ENCODE measurements at places on chromosomes 1 and 21.

DNA sequence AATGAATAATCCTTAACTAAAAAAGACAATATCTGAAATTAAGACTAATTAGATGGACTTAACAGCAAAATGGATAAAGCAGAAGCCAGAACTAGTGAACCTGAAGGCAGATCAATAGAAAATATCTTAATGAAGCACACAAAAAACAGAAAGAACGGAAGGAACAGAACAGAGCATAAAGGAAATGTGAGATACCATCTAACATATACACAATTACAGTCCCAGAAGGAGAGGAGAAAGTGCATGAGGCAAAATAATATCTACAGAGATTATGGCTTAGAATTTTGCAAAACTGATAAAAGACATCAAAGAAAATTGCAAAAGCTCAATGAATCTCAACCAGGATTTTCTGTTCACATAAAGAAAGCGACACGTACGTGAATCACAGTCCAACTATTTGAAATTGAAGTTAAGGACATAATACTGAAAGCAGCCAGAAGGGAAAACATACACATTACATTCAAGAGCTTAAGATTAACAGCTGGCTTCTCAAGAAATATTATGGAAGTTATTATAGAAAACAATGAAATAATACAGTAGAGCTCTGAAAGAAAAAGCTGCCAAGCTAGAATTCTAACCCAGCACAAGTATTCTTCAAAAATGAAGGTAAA, 182.0 kb downstream of the CDC42BPA start:
- DNase-seq = peak; percentile 62

GRCh38 chr1:193306430-193306829, 120.0 kb upstream of the B3GALT2 start:
- no peak for DNase-seq

DNA sequence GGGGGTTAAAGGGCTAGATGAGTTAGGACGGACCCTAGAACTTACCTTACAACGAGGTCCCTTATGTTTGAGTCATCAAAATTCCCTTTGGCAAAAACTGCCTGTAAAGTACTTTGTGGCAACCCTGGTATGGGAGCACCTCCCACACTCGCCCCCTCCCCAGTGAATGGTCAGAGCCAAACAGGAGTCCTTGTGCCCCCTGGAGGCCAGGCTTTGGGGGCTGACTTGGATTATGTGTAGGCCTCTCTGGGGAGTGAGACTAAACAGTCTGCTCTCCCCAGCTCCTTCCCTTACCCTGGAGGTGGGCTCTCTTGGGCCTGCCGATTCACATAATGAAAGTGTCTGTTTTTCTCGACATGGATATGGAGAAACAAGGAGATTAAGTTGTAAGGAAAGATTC, 81.2 kb downstream of the ADCY10 start:
- no peak for DNase-seq

GRCh38 chr1:103489935-103490334, 35.6 kb upstream of the RNPC3 start:
- no peak for DNase-seq

GRCh38 chr1:63322944-63323864, 837 bp downstream of the FOXD3 start:
- DNase-seq = no peak

DNA sequence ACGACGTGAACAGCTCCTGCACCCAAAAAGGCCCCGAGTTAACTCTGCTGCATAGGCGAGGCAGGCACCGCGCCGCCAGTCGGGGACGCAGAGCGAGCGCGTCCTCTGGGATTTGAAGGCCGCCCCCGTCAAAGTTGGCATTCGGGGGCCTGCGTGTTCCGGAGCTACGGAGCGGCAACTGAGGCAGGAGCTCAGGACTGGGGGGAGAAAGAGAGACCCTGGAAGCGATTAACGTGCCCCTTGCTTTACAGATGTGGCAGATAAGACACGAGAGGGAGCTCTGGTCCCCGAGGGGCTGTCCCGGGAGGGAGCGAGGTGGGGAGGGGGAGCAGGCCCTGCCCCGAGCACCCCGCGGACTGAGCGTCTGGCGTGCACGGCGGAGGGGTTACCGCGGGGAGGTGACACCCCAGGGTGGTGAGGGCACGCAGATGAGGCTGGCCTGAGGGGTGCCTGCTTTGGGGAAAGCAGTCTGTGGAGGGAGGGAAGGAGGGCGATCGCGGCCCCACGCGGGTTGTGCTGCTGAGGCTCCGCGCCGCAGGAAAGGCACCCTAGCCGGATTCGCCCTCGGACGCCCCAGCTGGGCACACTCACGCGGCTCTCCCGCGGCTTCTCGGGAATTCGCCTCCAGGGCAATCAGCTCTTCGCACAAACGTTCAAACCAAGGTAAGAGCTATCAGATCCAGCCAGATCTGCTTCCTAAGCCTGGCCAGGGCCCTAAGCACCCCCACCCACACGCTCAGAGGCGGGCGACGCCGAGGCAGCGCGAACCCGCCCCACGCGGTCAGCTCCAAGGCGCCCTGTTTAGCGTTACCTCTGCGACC, 26.5 kb downstream of the ACTA1 start:
- DNase-seq = no peak

- peak; percentile 57 for DNase-seq
Measured at GRCh38 chr1:8239039-8239305, 78.9 kb upstream of the SLC45A1 start.

DNA sequence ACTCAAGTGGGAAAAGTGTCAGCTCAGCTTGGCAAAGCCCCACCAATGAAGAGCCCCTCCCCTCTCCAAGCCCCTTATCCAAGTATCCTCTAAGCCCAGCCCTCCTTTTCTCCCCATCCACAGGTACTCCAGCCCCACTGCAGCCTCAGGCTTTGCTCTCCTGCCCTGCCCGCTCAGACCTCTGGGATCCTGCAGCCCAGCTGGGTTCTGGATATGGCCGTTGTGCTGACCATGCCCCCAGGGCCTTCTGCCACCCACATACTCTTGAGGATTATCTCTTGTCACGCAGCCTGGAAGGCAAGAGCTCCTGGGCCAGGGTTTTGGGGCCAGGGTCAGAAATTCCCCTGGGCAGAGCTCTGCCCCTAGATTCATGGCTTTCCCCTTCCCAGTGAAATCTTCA, 4.7 kb downstream of the SHISA4 start:
- no peak for DNase-seq

GRCh38 chr1:150548632-150549495, at the start of gene ADAMTSL4:
TSS of gene ADAMTSL4 (plus strand) at chr1:150549408. CDS start at chr1:150552289, 2,881 bp downstream.
- peak; percentile 72 for DNase-seq

GRCh38 chr1:119225831-119226230, 85.4 kb upstream of the WARS2 start:
- no peak for DNase-seq

DNA sequence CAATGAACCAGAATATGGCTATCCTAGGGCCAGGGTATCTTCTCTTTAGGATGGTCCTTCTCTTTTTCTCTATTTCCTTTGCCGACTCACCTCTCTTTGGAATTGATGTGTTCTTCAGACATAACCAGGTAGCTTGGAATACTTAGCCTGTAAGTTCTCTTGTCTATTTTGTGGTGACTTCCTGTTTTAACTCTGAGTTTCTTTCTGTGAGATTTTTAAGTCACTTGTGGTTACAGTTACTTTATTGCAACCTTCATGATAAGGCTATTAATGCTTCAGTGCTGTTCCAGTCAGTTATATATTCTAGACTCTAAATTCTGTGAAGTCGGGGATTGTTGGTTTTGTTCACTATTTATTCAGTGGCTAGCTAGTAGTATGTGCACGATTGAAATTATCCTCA, 46.2 kb downstream of the DISP1 start:
- DNase-seq = no peak

DNA sequence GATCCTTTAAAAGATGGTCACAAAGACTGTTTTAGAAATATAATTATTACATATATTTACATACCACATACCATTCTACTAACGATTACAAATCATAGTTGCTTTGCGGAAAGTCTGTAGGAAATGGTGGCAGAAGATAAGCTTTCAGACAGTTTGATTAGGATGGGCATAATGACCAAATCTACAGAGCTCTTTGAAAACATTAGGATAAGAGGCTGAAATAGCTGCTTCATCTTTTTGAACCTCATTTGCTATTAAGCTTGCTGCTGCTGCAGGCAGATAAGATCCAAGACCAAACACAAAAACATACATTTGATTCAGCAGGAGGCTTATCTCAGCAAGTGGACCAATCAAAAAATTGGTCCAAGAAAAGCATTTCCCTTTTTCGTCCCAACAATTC, 47.1 kb downstream of the DDAH1 start:
- DNase-seq = no peak

- DNase-seq = no peak
Measured at GRCh38 chr1:159932296-159933285, 7.3 kb upstream of the TAGLN2 start.

- peak; percentile 11 for DNase-seq
Measured at GRCh38 chr1:167221126-167221737, 546 bp downstream of the POU2F1 start.

DNA sequence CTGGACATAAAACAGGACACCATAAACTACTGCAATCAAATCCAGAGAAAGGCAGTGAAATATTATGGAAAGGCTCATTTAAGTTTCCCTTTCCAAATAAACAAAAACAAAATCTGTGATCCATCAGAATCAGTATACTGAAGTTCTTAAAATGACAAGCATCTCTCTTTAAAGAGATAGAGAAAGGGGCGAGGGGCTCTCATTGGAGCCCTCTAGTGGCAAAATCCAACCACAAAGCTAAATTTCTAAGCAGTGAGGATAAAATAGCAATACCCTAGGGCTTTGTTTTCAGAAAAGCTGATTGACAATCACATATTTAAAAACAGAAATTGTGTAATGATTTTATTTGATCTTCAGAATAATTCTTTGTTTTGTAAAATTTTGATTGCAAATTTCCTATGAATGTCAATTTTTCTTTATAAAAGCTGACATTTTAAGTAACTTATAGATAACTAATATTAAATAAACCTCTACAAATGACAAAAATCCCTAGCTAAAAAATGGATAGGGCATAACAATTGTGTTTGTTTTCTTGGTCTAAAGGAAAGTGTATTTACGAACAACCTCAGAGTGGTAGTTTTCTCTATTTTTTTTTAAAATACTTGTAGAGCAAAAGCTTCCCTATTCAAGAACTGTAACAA, 138.2 kb downstream of the COL24A1 start:
- DNase-seq = peak; percentile 43

DNA sequence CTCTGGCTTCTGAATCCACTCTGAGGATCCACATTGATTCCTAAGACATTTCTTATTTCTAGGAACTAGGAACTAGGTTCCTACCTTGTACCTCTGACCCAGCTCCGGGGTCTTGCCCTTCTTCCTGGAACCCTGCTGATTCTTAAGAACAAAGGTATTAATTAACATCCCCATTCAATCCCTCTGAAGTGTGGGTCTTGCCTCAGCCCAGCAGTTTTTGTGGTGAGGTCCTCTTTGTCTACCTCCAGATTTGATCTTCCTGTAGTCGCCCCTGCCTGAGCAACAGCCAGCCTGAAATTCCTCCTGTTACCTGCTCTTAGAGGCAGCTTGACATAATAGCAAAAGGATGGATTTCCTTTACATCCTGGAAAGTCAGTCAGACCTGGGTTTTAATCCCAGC, 46.7 kb upstream of the CAMK1G start:
- DNase-seq = no peak

DNA sequence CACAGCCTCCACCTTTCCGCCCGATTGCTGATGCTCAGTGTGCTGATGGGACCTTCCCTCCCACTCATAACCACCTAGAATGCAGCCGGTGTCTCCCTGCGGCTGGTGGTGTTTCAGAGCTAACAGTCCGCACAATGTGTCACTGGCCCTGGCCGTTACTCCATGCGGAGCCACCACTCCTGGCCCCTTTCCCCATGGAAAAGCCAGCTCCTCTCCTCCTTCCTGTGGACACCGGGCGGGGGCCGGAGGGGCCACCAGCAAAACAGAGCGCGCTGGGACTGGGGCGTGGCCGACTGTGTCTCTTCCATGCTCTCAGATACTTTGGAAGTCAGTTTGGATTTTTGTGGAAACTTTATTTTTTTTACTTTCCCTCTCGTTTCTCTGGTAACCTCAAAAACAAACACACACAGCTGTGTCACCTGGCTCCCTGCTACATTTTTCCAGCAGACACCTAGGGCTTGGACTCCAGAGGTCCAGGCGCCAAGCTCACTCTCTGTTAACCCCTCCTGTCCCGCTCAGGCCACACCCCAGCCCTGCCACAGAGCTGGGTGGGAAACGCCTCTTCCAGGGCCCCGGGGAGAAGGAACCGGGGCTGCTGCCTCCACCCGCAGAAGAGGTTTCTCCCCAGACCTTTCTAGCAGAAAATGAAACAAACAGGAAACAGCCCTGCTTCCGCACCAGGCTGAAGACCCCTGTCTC, 32.5 kb upstream of the COL6A2 start:
- DNase-seq = peak; percentile 84

GRCh38 chr1:204336421-204337035, 23.2 kb downstream of the PLEKHA6 start:
- DNase-seq = no peak

DNA sequence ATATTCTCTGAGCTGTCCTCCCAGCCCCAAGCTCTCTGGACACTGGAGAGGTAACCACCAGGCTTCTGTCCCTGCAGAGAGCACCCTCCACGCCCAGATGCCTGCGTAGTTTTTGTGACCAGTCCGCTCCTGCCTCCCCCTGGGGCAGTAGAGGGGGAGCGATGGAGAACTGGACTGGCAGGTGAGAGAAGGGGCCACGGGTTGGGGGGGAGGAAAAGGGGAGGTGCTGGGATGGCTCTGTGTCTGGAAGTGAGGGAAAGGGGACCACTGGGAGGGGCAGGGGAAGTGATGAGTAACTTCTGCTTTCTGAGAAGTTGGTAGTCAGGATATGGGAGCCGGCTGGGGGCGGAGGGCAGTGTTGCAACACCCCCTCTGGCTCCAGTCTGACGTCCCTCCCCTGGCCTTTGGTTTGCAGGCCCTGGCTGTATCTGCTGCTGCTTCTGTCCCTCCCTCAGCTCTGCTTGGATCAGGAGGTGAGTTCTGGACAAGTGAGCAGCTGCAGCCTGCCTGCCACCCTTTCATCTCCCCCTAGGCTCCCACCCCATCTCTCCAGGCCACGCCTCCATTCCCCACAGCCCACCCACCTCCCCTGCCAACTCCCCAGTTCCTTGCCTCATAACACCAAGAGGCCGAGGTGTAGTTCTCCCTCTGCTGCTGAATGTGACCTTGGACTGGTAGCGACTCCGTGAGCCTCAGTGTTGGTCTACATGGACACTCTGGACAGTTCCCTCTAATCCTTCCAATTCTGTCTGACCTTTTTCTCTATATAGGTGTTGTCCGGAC, 3.1 kb downstream of the ADAMTSL4 start:
- DNase-seq = peak; percentile 76

DNA sequence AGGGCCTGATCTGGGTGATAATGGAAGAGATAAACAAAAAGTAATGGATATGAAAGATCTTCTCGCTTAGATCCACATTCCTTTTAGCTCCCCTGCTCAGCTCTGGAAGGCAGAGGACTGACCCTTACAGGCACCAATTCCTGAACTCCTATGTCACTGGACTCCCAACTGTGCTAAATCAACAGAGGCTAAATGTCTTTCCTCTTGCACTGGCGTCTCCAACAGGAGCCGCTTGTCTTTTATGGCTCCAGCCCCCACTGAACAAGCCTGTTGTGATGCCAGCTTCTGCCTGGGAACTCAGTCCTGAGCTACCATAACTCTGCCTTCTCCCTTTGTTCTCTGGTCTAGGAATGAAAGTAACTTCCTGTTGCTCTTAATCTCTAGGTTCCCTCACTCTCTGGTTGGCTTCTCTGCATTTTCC, 142.1 kb upstream of the COL11A1 start:
- peak; percentile 96 for DNase-seq
